ENCODE measurements at places on chromosomes 5 and 9. TPM values are rescaled to one million over a fixed set of nuclear protein-coding genes. Genes with fewer than 3 reads are reported as not detected.

DNA sequence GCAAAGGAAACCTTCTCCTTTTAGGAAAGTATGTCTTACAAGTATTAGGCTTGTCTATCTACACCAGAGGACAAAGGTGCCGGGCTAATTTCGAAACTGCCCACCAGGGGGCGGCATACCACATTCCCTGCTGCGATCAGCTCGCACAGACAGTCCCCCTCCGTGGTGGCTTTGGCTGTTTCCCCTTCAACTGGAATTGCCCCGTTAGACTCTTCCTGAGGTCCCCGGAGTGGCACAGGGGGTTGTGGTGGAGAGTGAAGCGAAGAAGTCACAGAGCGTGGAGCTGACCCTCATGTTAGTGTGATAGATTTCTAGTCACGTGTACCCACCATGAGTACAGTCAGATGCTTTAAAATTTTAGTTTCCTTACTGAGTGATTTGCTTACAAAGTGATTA, 17.5 kb downstream of the PTTG1 start:
- no peaks in the 10 kb centered on the region for H3K36me3 ChIP-seq
- no peaks in the 10 kb centered on the region for H3K27me3 ChIP-seq
- peaks cover 10% of the 10 kb centered on the region for H3K4me1 ChIP-seq
- DNase-seq, result no peak
- peak overlapping the region; percentile 55 for H3K4me3 ChIP-seq
- H3K27ac ChIP-seq, result no peak overlapping the region

GRCh38 chr5:15472116-15472515, 27.9 kb upstream of the FBXL7 start:
- no peaks in the 10 kb centered on the region for H3K4me1 ChIP-seq
- no peak overlapping the region for H3K4me3 ChIP-seq
- H3K36me3 ChIP-seq, result no peaks in the 10 kb centered on the region
- H3K27ac ChIP-seq, result no peak overlapping the region

DNA sequence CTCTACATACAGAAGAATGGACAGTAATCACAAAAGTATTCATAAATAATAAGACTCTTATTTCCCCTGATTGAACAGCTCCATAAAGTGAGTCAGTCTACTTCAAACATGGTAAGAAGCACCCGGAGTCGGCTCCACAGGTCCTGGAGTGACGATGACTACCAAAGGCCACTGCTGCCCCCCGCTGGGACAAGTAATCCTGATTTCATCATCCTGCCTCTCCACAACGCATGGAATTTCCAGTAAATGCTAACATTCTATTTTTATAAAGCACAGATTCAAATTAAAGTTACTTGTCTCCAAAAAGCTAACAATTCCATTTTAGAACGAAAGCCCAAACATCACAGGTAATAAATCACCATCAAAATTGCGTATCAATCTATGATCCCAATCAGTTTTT, 16.2 kb downstream of the ATPSCKMT start:
- no peak overlapping the region for H3K4me3 ChIP-seq
- H3K27ac ChIP-seq, result peak overlapping the region; percentile 93
- H3K27me3 ChIP-seq, result no peaks in the 10 kb centered on the region
- no peaks in the 10 kb centered on the region for H3K36me3 ChIP-seq
- peak; percentile 87 for DNase-seq
- peaks cover 32% of the 10 kb centered on the region for H3K4me1 ChIP-seq

- no peak overlapping the region for H3K4me3 ChIP-seq
- peaks cover 16% of the 10 kb centered on the region for H3K27me3 ChIP-seq
- H3K4me1 ChIP-seq, result no peaks in the 10 kb centered on the region
- DNase-seq, result no peak
- H3K36me3 ChIP-seq, result no peaks in the 10 kb centered on the region
Measured at GRCh38 chr9:133727277-133727875, 10.8 kb downstream of the SARDH start.

DNA sequence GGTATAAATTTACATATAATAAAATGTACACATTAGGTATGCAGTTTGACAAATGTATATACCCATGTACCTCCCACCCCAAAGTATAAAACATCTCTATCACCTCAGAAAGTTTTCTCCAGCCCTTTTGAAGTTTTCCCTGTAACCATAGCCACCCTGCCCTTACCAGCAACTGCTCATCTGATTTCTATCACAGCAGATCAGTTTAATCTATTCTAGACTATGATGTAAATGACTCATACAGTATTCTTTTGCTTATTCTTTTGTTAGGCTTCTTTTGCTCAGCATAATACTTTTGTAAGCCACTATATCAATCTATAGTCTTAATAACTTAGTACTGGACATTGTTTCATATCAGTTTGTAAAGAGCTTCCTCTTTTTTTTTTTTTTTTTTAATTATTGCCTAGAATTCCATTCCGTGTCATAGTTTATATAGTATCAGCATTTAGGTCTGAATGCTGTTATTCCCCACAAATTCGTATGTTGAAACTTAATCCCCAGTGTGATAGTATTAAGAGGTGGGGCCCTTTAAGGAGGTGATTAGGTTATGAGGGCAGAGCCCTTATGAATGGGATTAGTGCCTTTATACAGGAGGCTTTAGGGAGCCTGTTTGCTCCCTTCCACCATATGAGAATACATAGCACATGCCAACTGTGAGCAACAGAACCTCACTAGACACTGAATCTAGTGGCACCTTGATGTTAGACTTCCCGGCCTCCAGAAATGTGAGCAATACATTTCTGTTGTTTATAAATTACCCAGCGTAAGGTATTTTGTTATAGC, 20.3 kb downstream of the MELK start:
- H3K4me1 ChIP-seq, result peaks cover 4% of the 10 kb centered on the region
- no peak for DNase-seq
- no peak overlapping the region for H3K27ac ChIP-seq
- H3K4me3 ChIP-seq, result no peak overlapping the region

GRCh38 chr5:3511519-3511918, 84.1 kb upstream of the IRX1 start:
- no peaks in the 10 kb centered on the region for H3K4me1 ChIP-seq
- H3K27ac ChIP-seq, result no peak overlapping the region
- H3K36me3 ChIP-seq, result no peaks in the 10 kb centered on the region

DNA sequence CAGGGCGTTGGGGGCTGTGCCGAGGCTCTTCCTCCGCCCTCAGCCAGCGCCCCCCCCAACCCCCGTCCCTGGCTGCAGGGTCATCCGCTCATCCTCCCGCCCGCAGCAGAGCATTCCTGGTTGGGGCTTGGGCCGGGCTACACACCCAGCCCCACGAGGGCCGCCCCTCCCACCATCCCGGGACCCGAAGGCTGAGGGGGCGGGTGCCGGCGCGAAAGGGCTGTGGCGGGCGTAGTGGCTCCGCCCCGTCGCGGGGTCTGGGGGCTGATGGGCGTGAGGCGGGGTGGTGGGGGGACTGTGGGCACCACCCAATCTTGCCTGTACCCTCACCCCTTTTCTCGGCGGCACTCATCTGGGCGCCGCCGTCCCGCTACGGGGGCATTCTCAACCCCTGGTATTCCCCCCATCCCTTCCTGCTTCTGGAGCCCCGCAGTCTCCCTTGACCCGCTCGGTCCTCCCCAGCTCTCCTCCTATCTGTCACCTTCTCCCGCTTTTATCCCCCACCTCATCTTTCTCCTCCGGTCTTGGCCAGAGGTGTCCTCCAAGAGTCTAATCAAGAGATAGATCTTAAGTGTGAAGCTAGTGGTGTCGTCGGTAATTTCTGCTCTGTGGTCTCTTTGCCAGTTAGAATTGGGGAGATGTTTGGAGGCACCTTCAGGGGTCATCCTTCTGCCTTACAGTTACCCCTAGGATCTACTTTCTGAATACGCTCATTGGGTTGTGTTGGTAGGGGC, 1.6 kb downstream of the FER start:
- H3K4me1 ChIP-seq, result peaks cover 22% of the 10 kb centered on the region
- H3K36me3 ChIP-seq, result no peaks in the 10 kb centered on the region
- no peaks in the 10 kb centered on the region for H3K27me3 ChIP-seq
- H3K4me3 ChIP-seq, result peak overlapping the region; percentile 82

- H3K4me3 ChIP-seq, result no peak overlapping the region
- no peak overlapping the region for H3K27ac ChIP-seq
- no peaks in the 10 kb centered on the region for H3K27me3 ChIP-seq
- no peak for DNase-seq
- H3K36me3 ChIP-seq, result peaks cover 26% of the 10 kb centered on the region
- peaks cover 22% of the 10 kb centered on the region for H3K4me1 ChIP-seq
Measured at GRCh38 chr5:180324601-180324950, 28.6 kb downstream of the GFPT2 start.

DNA sequence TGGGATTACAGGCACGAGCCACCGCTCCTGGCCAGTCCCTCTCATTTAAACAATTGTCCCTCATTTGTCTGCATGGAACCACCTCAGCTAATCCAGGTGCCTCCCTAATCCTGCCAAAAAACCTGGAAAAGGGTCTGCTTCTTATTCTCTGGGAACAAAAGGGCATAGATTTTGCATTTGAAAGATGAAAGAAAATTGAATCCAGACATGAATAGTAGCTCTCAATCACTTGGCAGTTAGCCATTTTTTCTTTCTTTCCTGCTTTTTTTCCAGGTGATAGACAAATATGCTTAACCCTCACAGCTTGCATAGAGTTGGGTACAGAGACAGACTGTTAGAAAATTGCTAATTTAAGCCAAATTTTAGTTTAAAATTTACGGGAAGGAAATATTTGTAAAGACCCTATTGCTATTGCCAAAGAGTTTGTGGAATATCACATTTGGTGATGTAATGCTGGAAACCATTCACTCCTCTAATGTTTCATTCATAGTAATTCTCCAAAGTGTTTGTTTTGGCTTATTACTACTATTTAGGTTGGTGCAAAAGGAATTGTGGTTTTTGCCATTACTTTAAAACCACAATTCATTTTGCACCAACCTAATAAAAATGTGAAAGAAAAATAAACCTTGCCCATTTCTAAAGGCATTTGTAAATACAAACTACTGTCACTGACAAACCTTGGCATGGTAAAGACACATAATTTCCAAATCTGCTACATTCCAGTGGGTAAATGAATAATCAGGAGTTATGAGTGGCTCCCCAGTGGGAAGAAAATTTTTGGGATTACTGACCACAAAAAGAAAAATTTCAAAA, 80.5 kb upstream of the JAK2 start:
- H3K4me3 ChIP-seq, result no peak overlapping the region
- DNase-seq, result peak; percentile 77
- H3K27ac ChIP-seq, result no peak overlapping the region
- peaks cover 2% of the 10 kb centered on the region for H3K27me3 ChIP-seq

GRCh38 chr5:43636076-43636475, 33.1 kb downstream of the NNT start:
- H3K4me1 ChIP-seq, result no peaks in the 10 kb centered on the region
- no peak overlapping the region for H3K27ac ChIP-seq
- DNase-seq, result no peak
- H3K4me3 ChIP-seq, result no peak overlapping the region
- peaks cover 3% of the 10 kb centered on the region for H3K36me3 ChIP-seq
- no peaks in the 10 kb centered on the region for H3K27me3 ChIP-seq

GRCh38 chr9:18074041-18074440, 399.9 kb upstream of the ADAMTSL1 start:
- no peak overlapping the region for H3K27ac ChIP-seq
- no peak overlapping the region for H3K4me3 ChIP-seq
- peak; percentile 4 for DNase-seq
- no peaks in the 10 kb centered on the region for H3K27me3 ChIP-seq
- H3K36me3 ChIP-seq, result no peaks in the 10 kb centered on the region

- H3K4me3 ChIP-seq, result no peak overlapping the region
- H3K36me3 ChIP-seq, result no peaks in the 10 kb centered on the region
- no peaks in the 10 kb centered on the region for H3K27me3 ChIP-seq
- no peak overlapping the region for H3K27ac ChIP-seq
- H3K4me1 ChIP-seq, result peaks cover 13% of the 10 kb centered on the region
Measured at GRCh38 chr9:16368237-16369087, 502.0 kb downstream of the BNC2 start.

DNA sequence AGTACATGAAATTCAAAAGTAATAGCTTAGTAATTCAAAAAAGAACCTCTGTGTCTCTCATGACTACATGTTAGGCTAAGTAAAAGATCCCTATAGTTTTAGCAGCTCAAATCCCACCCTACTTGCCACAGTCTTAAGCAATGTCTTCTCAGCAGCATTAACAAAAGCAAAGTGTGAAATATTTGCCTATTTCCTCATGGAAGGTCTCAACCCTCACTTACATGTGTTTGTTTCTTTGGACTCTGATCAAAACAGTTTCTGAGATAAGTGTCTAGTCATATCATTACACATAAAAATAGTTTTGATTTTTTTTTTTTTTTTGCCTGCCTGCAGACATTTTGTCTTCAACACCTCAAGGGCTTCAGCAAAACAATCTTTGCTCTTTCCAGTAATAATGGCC, 310.5 kb downstream of the CETN3 start:
- no peak overlapping the region for H3K27ac ChIP-seq
- H3K36me3 ChIP-seq, result no peaks in the 10 kb centered on the region
- peaks cover 19% of the 10 kb centered on the region for H3K4me1 ChIP-seq

DNA sequence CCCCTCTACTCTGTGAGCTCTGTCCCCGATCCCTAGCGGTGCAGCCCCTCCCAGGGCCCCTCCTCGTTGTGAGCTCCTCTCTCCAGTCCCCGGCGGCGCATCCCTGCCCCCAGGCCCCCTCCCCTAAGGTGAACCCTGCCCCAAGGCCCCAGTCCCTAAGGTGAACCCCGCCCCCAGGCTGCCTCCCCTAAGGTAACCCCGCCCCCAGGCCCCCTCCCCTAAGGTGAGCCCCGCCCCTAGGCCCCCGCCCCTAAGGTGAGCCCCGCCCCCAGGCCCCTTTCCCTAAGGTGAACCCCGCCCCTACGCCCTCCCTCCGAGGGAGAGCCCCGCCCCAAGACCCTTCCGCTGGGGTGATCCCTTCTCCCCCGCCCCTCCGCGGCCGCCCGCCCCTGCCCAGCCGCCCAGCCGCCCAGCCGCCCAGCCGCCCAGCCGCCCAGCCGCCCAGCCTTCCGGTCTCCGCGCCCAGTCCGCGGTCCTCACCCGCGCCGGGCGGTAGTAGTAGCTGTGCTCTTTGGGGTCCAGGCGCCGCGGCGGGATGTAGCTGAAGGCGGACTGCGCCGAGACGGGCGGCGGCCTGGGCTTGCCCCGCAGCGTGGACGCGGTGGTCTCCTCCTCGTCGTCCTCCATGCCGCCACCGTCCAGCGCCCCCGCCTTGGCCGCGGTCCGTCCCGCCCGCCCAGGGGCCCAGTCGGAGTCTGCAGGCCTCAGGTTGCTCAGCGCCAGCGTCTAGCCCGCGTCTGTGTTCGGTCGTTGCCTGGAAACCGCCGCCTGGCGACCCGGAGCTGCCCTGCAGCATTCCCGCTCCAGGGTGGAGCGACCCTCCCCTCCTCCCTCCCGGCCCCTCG, at the start of gene CFAP90:
Gene CFAP90, minus strand, starts transcription at position 739 of the 845 bp plus-strand sequence. Its CDS starts 112 bp downstream, at position 627.
- H3K27me3 ChIP-seq, result peaks cover 3% of the 10 kb centered on the region
- no peak within 1 kb of the TSS for H3K27ac ChIP-seq
- peak; percentile 42 for DNase-seq

GRCh38 chr5:176784218-176785165, 25.9 kb upstream of the UNC5A start:
- DNase-seq, result peak; percentile 82
- H3K4me3 ChIP-seq, result no peak overlapping the region
- peaks cover 45% of the 10 kb centered on the region for H3K27me3 ChIP-seq
- peaks cover 6% of the 10 kb centered on the region for H3K4me1 ChIP-seq
- H3K36me3 ChIP-seq, result no peaks in the 10 kb centered on the region

Gene WDR38
- not detected for total RNA-seq

Gene PALM2AKAP2
- 61.3 TPM for total RNA-seq

Gene TXN
- total RNA-seq, result 302 TPM

Gene BAAT
- 8.9 TPM for total RNA-seq

Gene SPINK5
- total RNA-seq, result 0.62 TPM

Measured in astrocyte (in vitro differentiated cells and primary cell).